ENCODE measurements at places on chromosomes 13 and 19. TPM values are rescaled to one million over a fixed set of nuclear protein-coding genes. Genes with fewer than 3 reads are reported as not detected.

- DNase-seq, result no peak
These were observed 5.8 kb upstream of the FRY start for GRCh38 chr13:32025730-32026129.

- no peak for DNase-seq
These were observed 51.9 kb downstream of the CELF5 start for GRCh38 chr19:3276341-3276799.

DNA sequence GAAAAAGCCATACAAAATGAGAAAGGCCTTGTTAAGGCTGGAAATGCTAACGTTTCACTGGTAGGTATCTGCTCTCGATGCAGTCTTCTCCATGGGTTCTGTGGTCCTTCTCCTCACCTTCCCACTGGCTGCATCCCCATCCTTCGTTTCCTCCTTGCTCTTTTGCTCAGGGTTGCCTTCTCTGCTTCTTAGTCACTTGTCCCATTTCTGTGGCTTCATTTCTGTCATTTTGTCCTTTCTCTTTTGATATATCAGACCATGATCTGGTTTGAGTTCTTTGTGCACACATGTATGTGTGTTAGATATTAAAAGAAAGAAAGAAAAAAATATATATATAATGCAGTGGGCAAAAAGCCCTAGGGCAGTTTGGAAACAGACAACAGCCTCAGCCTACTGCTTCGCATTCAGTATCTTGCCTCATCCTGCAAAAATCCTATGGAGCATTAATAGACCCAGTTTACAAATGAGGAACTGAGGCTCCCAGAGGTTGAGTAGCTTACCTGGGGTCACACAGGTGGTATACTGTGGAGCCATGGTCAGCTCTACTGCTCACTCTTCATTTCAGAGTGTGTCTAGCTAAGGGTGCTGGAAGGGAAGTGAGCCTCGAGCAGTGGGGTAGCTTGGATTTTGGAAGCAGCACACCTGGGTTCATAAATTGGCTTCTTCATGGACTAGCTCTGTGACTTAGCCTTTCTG lies 57.6 kb upstream of the MEDAG start:
- DNase-seq, result no peak

GRCh38 chr13:112688560-112689302 lies 1.1 kb upstream of the ATP11A start:
- no peak for DNase-seq

GRCh38 chr19:29714371-29714952 lies 599 bp downstream of the C19orf12 start:
- DNase-seq, result no peak

- DNase-seq, result no peak
These were observed 22.8 kb downstream of the ZNF20 start for GRCh38 chr19:12117201-12117970.

GRCh38 chr19:49763230-49763629 lies at the start of gene TSKS:
TSS of gene TSKS (minus strand) at chr19:49763306. CDS start at chr19:49763247, 59 bp downstream.
- DNase-seq, result no peak

GRCh38 chr13:26946684-26947343 lies 186.2 kb upstream of the GPR12 start:
- DNase-seq, result no peak

- no peak for DNase-seq
These were observed 440.0 kb downstream of the KCTD12 start for GRCh38 chr13:76446191-76446590.

DNA sequence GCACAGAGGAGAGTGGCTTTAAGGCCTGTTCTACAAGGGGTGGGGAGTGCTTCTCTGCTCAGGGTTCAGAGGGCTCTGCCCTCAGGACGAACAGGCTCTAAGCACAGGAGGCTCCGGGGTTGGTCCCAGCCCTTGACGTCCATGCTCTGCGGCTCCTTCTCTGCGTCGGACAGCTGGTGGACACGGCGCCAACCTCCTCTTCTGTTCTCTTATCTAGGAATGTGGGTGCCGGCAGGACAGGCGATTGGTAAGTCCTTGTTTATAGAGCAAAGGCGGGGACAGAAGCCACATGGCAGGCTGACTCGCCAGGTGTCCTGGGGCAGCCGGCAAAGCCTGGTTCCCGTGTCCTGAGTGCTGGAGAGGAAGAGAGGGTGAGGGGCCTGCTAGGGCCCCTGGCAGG lies 8.4 kb upstream of the RPS15 start:
- DNase-seq, result no peak

GRCh38 chr19:317710-318508 lies 26.7 kb downstream of the MIER2 start:
- DNase-seq, result no peak

DNA sequence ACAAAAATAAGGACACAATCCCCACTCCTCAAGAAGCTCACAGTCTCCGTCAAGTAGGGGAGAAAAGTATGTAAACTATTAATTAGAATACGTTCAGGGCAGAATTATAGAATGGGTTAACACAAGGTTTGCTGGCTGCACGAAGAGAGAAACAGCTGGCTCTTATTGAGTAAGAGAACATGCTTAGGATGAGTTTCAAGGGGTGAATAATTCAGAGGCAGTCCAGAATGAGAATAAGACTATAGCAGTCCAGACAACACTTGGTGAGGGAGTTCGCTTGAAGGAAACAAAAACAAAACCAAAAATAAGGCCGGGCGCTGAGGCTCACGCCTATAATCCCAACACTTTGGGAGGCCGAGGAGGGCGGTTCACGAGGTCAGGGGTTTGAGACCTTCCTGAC lies 61.9 kb downstream of the THSD1 start:
- DNase-seq, result no peak

- no peak for DNase-seq
These were observed 81.0 kb upstream of the UBAC2 start for GRCh38 chr13:99119656-99120055.

- DNase-seq, result no peak
These were observed 27.3 kb upstream of the IL17D start for GRCh38 chr13:20676213-20676612.

Gene FGF9
- 22.5 TPM for polyA plus RNA-seq

Gene ZNF580
- polyA plus RNA-seq, result 37.9 TPM

Gene ZNF772
- polyA plus RNA-seq, result 25.4 TPM

Gene CD37
- 28.9 TPM for polyA plus RNA-seq

Gene KIR3DL1
- polyA plus RNA-seq, result not detected

Gene ZNF555
- polyA plus RNA-seq, result 14.2 TPM

All from right renal pelvis (tissue), 4 donors.